ENCODE measurements at places on chromosomes 5 and 9. TPM values are rescaled to one million over a fixed set of nuclear protein-coding genes. Genes with fewer than 3 reads are reported as not detected.

The TPM2 gene
- total RNA-seq: 98.5 TPM

The SLC46A2 gene
- total RNA-seq: not detected

The CCDC171 gene
- total RNA-seq: 2.1 TPM

The CORO2A gene
- total RNA-seq: 10.8 TPM

- no peaks in the 10 kb centered on the region for H3K27me3 ChIP-seq
- H3K4me3 ChIP-seq: no peak overlapping the region
- H3K4me1 ChIP-seq: no peaks in the 10 kb centered on the region
- H3K36me3 ChIP-seq: peaks cover 6% of the 10 kb centered on the region
- H3K27ac ChIP-seq: no peak overlapping the region
Observed at GRCh38 chr9:83383034-83383433, 155.2 kb downstream of the FRMD3 start.

DNA sequence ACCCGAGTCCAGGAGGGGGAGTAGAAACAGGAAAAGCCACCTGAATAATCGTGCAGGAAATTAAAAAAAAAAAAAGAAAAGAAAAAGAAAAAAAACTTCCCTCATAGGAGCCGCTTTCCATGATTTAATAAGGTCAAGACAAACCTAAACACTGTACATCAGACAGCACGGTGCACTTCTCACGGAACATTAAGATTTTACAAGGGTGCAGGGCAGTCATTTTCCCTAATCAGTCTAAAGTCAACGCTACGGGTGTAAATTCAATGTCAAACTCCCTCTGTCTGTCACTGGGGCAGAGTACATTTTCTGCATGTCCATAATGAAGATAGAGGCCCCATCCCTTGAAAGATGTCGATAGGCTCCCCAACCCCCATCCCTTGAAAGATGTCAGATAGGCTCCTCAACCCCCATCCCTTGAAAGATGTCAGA is 139.7 kb downstream of the TSSK1B start:
- H3K4me1 ChIP-seq: peaks cover 28% of the 10 kb centered on the region
- DNase-seq: no peak
- peaks cover 2% of the 10 kb centered on the region for H3K36me3 ChIP-seq
- peaks cover 52% of the 10 kb centered on the region for H3K27me3 ChIP-seq

DNA sequence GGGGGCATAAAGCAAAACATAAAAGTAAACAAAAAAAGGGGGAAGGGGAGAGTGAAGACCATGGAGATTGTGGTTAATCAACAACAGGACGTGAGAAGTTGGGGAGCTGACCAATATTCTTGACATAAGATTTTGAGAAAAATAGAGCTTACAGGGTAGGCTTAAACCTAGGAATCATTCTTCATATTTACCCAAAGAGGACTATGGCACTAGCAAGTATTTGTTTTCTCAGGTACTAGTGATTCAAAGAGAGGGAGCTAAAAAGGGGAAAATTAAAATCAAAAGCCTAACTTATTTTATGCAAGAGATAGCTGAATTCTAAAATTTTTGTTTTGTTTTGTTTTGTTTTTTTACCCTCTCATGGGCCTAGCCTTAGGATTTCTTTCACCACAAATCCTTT is 427.5 kb downstream of the PIK3R1 start:
- H3K4me3 ChIP-seq: no peak overlapping the region
- H3K4me1 ChIP-seq: no peaks in the 10 kb centered on the region
- H3K36me3 ChIP-seq: no peaks in the 10 kb centered on the region
- peaks cover 1% of the 10 kb centered on the region for H3K27me3 ChIP-seq
- H3K27ac ChIP-seq: no peak overlapping the region
- DNase-seq: no peak

DNA sequence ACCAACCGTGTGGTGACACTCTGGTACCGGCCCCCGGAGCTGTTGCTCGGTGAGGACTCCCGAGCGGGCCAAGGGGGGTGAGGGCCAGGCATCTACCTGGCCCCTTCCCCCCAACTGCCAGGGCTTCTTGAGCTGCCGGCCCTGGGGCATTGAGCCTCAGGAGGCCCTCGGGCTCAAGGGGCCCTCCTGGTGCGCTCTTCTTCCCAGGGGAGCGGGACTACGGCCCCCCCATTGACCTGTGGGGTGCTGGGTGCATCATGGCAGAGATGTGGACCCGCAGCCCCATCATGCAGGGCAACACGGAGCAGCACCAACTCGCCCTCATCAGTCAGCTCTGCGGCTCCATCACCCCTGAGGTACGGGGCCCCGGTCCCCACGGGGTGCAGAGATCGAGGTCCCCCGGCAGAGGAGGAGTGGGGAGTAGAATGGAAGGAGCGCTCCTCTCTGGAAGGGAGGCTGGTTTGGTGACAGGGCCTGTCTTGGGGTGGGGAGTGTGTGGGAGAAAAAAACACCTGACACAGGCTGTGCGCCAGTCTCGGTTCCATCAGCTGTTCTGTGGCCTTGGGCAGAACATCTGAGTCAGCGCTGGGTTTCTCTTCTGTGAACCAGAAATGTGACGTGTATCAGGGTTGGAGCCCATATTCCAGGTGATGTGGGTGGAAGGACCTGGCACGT is 2.6 kb downstream of the CDK9 start:
- no peaks in the 10 kb centered on the region for H3K27me3 ChIP-seq
- DNase-seq: no peak
- H3K4me1 ChIP-seq: peaks cover 40% of the 10 kb centered on the region
- H3K4me3 ChIP-seq: no peak overlapping the region

DNA sequence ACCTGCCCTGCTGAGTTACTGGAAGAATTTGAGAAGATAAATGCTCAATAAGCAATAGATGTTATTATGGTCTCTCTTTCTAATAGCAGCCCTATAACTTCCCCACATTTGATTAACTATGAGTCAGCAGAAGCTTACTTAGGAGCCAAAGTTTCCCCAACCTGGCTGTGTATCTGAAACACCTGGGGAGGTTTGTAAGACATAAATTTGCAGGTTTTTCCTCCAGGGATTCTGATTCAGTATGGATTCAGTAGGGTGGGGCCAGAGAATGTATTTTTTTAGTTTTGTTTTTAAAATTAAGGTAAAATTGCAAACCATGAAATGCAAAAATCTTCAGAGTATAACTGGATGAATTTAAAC is 44.9 kb upstream of the GNPDA1 start:
- DNase-seq: no peak
- no peak overlapping the region for H3K4me3 ChIP-seq
- no peaks in the 10 kb centered on the region for H3K27me3 ChIP-seq
- H3K4me1 ChIP-seq: peaks cover 17% of the 10 kb centered on the region
- no peak overlapping the region for H3K27ac ChIP-seq

Measured in naive thymus-derived CD8-positive, alpha-beta T cell (primary cell).